ENCODE measurements at places on chromosomes 12 and 14.

GRCh38 chr14:80602946-80603345, 338.6 kb downstream of the CEP128 start:
- no peak overlapping the region for H3K27ac ChIP-seq
- peaks cover 8% of the 10 kb centered on the region for H3K4me1 ChIP-seq
- no peak overlapping the region for H3K4me3 ChIP-seq
- H3K27me3 ChIP-seq = no peaks in the 10 kb centered on the region

- peaks cover 19% of the 10 kb centered on the region for H3K27me3 ChIP-seq
- no peak for DNase-seq
- H3K27ac ChIP-seq = no peak overlapping the region
- peak overlapping the region; percentile 49 for H3K4me3 ChIP-seq
Observed at GRCh38 chr12:24948420-24948756, 513 bp downstream of the BCAT1 start.

DNA sequence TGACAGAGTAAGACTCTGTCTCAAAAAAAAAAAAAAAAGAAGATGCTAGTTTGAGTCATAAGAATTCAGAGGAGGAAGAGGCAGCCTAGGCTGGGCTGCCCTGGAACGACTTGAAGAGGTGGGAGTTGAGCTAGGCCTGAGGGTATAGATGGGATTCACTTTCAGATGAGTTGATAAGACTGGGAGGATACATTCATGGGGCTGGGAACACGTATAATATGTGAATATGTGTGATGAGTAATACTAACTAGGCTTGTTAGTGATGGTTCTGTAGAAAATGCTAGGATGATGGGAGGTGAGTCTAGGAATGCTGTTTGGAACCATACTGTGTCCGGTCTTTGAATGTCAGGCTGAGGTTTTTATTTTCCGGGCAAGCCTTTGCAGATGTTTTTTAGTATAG, 9.0 kb downstream of the PLEKHA5 start:
- DNase-seq = no peak
- no peaks in the 10 kb centered on the region for H3K27me3 ChIP-seq
- no peaks in the 10 kb centered on the region for H3K4me1 ChIP-seq
- H3K27ac ChIP-seq = no peak overlapping the region
- no peaks in the 10 kb centered on the region for H3K36me3 ChIP-seq
- H3K4me3 ChIP-seq = no peak overlapping the region

- no peaks in the 10 kb centered on the region for H3K4me1 ChIP-seq
- H3K27me3 ChIP-seq = no peaks in the 10 kb centered on the region
- DNase-seq = no peak
- H3K4me3 ChIP-seq = peak within 1 kb of the TSS; percentile 29
Observed at GRCh38 chr12:8065991-8066594, at the start of gene C3AR1. Gene C3AR1 (minus strand): TSS chr12:8066359. CDS start chr12:8060185, 6,174 bp downstream.

DNA sequence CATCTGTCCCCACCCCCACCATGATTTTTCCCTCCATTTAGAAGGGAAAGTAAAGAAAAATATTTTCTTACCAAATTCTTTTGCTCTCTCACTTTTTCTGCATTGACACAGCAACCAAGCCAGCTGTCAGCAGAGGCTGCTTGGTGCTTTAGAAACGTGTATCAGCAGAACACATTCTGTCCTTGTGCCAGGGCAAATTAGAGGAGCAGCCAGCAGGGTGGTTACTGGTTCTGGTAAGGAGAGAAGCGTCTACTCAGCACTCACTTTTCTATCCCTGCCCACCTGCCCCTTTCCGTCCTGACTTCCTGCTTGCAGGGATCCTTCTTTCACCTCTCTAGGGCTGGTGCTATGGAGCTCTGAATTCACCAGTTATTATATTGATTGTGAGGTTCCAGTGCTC, 327.5 kb upstream of the PDE3A start:
- no peaks in the 10 kb centered on the region for H3K36me3 ChIP-seq
- H3K27ac ChIP-seq = no peak overlapping the region
- H3K4me1 ChIP-seq = no peaks in the 10 kb centered on the region
- H3K27me3 ChIP-seq = no peaks in the 10 kb centered on the region
- DNase-seq = no peak

DNA sequence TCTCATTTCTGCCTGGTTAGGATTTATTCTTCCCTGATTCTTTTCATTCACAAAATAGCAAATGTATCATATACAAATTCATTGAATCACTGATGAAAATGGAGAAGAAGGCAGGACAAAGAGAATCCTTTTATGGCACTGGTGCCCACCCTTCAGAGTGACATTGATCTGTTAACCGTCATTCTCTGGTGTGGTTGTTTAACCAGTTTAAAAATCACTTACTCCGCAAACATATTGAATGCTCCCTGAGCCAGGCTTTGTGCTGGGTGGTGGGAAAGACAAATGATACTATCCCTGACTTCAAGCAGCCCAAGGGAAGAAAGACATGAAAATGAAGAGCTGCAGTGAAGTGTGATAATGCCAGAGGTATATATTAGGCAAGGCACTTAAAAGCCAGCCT, 187.5 kb upstream of the SLC38A2 start:
- H3K36me3 ChIP-seq = no peaks in the 10 kb centered on the region
- H3K27me3 ChIP-seq = no peaks in the 10 kb centered on the region
- H3K27ac ChIP-seq = peak overlapping the region; percentile 82
- peaks cover 72% of the 10 kb centered on the region for H3K4me1 ChIP-seq
- no peak for DNase-seq

- peaks cover 8% of the 10 kb centered on the region for H3K27me3 ChIP-seq
- DNase-seq = no peak
- H3K4me3 ChIP-seq = no peak overlapping the region
- no peaks in the 10 kb centered on the region for H3K4me1 ChIP-seq
- H3K27ac ChIP-seq = no peak overlapping the region
- H3K36me3 ChIP-seq = no peaks in the 10 kb centered on the region
Observed at GRCh38 chr14:96486705-96487104, 15.5 kb upstream of the PAPOLA start.

GRCh38 chr14:50978888-50979287, 34.6 kb upstream of the PYGL start:
- H3K27me3 ChIP-seq = no peaks in the 10 kb centered on the region
- DNase-seq = no peak
- H3K4me3 ChIP-seq = no peak overlapping the region
- no peak overlapping the region for H3K27ac ChIP-seq
- no peaks in the 10 kb centered on the region for H3K4me1 ChIP-seq

- no peaks in the 10 kb centered on the region for H3K36me3 ChIP-seq
- peaks cover 52% of the 10 kb centered on the region for H3K4me1 ChIP-seq
- no peaks in the 10 kb centered on the region for H3K27me3 ChIP-seq
- no peak for DNase-seq
- H3K27ac ChIP-seq = no peak overlapping the region
Observed at GRCh38 chr12:124677552-124678356, 110.3 kb upstream of the NCOR2 start.

DNA sequence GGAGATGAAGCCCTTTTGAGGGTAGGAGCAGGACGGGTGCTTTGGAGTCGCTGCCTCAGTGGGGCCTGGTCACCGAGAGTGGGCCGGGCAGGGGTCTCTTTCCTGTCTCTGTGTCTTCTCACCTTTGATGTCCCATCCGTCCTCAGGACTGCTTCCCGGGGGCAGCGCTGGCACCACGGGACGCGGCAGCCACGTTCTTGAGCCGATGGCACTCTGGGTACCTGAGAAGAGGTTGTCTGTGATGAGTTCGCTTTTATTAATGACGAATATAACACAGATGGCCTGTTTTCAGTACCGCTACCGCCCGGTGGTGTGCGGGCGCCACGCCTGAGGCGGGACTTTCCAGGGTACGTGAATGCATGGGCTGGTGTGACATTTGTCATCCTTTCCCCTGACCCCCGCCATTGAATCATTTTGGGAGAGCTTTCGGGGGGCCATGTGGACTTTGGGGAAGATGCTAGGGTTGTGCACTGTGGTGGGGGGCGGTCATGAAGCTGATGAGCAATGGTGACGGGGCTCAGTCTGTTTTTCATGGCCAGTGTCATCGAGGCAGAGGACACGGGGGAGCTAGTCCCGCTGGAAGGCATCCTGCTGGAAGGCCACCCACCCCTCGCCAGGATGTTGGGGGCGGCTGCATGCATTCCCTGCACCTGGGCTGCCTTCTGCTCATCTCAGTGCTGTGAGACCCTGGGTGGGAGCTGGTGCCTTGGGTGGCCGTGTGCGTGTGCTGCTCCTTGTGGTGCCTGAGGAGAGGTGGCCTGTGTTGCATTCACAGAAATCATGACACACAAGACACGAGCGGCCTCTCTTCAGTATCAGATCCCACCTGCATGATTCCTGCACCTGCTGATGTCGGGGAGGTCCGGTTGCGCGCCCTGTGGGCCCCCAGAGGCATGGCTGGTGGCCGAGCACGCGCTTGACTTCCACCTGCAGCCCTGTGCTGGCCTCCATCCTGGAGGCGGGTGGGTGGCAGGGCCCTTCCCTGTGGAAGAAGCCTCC, 162.5 kb upstream of the RTL1 start:
- H3K4me1 ChIP-seq = no peaks in the 10 kb centered on the region
- H3K36me3 ChIP-seq = no peaks in the 10 kb centered on the region
- H3K27me3 ChIP-seq = peaks cover 6% of the 10 kb centered on the region
- peak; percentile 70 for DNase-seq

GRCh38 chr14:41570415-41571155, 36.1 kb upstream of the LRFN5 start:
- no peaks in the 10 kb centered on the region for H3K36me3 ChIP-seq
- no peaks in the 10 kb centered on the region for H3K27me3 ChIP-seq

GRCh38 chr12:67449591-67450052, 180.5 kb downstream of the CAND1 start:
- no peaks in the 10 kb centered on the region for H3K4me1 ChIP-seq
- no peaks in the 10 kb centered on the region for H3K27me3 ChIP-seq
- no peak overlapping the region for H3K4me3 ChIP-seq
- H3K27ac ChIP-seq = no peak overlapping the region
- no peaks in the 10 kb centered on the region for H3K36me3 ChIP-seq

DNA sequence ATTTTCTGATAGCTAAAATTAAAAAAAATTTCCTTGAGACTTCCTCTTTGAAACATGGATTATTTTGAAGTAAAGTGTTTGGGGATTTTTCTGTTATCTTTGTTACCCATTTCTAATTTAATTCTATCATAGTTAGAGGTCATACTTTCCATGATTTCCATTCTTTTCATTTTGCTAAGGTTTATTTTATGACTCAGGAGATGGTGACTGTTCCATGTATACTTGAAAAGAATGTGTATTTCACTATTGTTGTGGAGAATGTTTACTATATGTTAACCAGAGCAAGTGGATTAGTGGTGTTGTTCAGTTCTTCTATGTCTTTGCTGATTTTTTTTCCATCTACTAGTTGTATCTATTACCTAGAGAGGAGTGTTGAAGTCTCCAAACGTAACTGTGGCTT, 250.5 kb upstream of the PELI2 start:
- no peaks in the 10 kb centered on the region for H3K4me1 ChIP-seq
- H3K27me3 ChIP-seq = no peaks in the 10 kb centered on the region
- H3K36me3 ChIP-seq = no peaks in the 10 kb centered on the region
- DNase-seq = no peak

GRCh38 chr12:30794591-30795409, 40.0 kb upstream of the CAPRIN2 start:
- peaks cover 20% of the 10 kb centered on the region for H3K27me3 ChIP-seq
- H3K4me1 ChIP-seq = peaks cover 21% of the 10 kb centered on the region
- no peak for DNase-seq
- H3K4me3 ChIP-seq = peak overlapping the region; percentile 63

DNA sequence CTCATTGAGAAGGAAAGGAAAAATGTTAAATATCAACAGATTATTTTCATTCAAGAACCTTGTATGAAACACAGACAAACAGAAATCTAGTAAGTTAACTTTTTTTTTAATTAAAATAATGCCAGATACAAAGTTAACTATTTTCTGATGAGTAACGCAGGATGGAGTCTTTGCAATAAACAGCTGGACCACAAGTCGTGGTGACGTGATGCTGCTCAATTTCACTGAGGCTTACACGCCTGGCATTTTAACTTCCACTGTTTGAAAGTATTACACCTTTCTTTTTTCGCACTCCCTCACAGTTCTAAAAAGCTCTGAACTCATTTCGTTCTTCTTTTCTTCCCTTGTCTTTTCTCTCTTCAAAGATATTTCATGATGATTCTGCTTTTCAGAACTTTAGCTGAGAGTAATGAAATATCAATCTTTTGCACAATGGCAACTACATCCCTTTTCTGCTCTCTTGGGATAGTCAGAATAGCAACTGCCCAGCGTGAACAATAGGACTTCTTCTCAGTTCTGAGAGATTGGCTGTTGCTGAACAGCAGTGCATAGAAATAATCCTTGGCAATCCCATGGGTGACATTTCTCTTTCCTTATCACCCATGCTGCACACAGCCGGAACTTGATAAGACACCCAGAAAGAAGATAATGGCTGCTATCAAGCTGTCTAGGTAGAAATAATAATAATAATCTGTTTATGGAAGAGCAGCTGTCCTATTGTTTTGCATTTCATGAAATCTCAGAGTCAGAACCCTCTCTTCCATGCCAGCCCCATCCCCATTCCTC, 160.5 kb downstream of the BTG1 start:
- H3K4me3 ChIP-seq = no peak overlapping the region
- no peaks in the 10 kb centered on the region for H3K27me3 ChIP-seq
- no peak for DNase-seq
- no peak overlapping the region for H3K27ac ChIP-seq
- peaks cover 17% of the 10 kb centered on the region for H3K4me1 ChIP-seq

DNA sequence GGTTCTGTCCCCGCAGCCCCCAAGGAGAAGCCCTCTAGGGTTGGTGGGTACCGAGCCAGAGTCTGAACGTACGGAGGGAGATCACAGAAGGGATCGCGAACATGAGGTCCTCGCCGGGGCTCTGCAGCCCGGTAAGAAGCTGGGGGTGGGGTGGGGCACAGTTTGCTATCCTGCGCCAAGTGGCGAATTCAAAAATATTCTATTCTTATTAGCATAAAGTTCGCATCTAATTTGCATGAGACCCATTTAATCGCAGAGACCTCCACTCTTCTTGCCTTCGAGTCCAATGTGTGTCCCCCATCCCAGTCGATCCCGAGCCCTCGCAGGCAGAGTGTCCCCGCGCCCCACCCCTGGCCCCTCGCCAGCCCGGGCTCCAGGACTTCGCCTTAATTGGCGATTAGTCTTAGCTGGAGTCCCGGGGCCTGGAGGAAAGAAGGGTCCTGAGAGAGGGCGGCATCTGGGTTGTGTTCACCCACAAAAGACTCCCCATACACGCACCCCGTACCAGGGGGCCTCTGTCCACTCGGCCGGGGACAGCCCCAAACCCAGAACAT, 604 bp upstream of the ARHGEF25 start:
- peaks cover 30% of the 10 kb centered on the region for H3K4me1 ChIP-seq
- DNase-seq = no peak
- peak overlapping the region; percentile 73 for H3K27ac ChIP-seq
- H3K27me3 ChIP-seq = peaks cover 21% of the 10 kb centered on the region

- no peaks in the 10 kb centered on the region for H3K36me3 ChIP-seq
- no peak overlapping the region for H3K27ac ChIP-seq
- DNase-seq = no peak
Observed at GRCh38 chr14:51018521-51018920, 74.2 kb upstream of the PYGL start.

DNA sequence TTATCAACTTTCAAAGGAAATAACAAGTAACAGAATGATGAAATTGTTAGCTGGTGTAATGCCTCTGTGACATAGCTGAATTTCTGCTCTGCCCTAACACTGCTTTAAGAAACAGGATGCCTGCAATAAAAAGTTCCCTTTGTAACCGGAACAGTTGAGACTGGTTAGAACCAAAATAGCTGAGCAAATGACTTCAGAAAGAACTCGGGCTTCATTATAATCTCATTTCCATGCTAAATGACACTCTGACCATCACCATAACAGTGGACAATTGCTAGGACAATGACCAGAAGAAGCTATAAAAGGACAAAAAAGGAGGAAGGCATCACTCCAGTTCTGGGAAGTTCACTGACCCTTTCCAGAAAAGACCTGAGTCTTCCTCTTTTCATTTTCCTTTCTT, 23.5 kb upstream of the PYGL start:
- no peaks in the 10 kb centered on the region for H3K36me3 ChIP-seq
- DNase-seq = no peak
- no peaks in the 10 kb centered on the region for H3K4me1 ChIP-seq
- H3K4me3 ChIP-seq = no peak overlapping the region
- H3K27me3 ChIP-seq = peaks cover 3% of the 10 kb centered on the region
